Hematopoietic multipotent progenitor cell treated with erythropoietin and hydrocortisone succinate and interleukin-3 and kit ligand, for 4 days (in vitro differentiated cells): ENCODE measurements at places on chromosomes 13 and 19.

- DNase-seq = no peak
These were observed 1147.6 kb upstream of the PCDH20 start for GRCh38 chr13:62563251-62563650.

GRCh38 chr13:42272804-42273175 lies 838 bp downstream of the AKAP11 start:
- peak; percentile 24 for DNase-seq

- no peak for DNase-seq
These were observed 25.0 kb upstream of the NCCRP1 start for GRCh38 chr19:39171479-39172465.

DNA sequence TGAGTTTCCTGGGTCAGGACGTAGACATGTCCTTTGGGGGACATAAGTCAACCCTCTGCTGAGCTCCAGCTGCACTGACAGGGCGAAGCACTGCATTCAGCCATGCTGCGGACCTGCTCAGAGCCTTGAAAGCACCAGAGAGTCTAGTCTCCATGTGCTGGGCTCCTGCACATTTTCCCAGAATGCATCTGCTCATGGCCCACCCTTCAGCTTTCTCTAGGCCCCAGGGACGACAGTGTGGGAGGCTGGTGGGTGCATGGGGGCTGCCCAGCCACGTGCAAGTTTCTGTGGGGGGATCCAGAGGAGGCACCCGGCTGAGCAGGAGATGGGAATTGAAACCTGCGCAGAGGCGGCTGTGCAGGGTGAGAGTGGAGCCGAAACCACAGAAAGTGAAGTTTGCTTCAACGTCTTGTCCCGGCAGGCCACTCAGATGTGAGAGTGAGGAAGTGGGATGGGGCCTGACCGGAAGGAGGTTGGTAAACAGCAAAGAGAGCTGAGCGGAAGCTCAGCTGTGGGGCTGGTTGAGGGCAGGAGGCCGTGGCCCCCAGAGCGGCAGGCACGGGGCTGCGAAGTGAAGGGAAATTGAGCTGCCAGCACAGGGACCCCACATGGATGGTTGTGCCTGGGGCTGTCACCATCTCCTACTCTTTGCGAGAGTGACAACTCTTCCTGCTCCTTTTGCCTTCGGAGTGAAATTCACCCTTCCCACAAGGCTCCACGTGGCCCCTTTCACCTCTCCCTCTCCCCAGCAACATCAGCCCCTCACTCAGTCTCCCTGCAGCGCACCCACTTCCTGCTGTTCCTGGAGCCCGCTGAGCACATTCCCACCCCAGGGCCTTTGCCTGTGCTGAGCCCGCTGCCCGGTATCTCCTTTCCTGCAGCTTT lies 11.8 kb downstream of the PGLS start:
- peak; percentile 95 for DNase-seq

- DNase-seq = no peak
These were observed 65.5 kb downstream of the EPSTI1 start for GRCh38 chr13:42926555-42926954.

DNA sequence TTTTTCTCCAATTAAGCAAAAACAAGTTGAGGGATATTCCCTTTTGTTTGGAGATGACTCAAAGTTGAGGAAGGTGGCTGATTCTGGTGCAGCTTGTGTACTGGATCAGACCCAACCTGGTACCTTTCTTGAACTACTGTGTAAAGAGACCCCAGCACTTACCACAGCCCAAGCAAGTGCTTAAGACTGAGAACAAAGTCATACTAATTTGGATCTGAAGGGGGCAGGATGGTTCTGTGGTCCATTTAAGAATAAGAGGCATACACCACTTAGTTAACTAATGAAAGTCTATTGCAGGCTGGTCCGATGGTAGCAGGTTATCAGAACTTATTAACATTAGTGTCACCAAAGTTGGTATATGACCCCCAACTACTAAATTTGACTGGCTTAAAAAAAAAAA lies 6.3 kb downstream of the THSD1 start:
- DNase-seq = peak; percentile 39

DNA sequence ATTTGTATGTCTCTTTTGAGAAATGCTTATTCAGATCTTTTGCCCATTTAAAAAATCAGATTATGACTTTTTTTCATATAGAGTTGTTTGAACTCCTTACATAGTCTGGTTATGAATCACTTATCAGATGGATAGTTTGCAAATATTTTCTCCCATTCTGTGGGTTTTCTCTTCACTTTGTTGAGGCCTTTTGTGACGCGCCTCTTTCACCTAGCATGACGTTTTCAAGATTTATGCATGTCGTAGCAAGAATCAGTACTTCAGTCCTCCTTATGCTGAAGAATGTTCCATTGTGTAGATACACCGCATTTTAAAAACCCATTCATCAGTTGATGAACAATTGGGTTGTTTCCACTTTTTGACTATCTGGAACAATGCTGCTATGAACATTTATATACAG lies 13.4 kb downstream of the PABPC3 start:
- DNase-seq = no peak

GRCh38 chr19:10364644-10365043 lies 15.7 kb downstream of the TYK2 start:
- DNase-seq = no peak

GRCh38 chr19:55525289-55526101 lies 11.4 kb downstream of the SBK2 start:
- no peak for DNase-seq

DNA sequence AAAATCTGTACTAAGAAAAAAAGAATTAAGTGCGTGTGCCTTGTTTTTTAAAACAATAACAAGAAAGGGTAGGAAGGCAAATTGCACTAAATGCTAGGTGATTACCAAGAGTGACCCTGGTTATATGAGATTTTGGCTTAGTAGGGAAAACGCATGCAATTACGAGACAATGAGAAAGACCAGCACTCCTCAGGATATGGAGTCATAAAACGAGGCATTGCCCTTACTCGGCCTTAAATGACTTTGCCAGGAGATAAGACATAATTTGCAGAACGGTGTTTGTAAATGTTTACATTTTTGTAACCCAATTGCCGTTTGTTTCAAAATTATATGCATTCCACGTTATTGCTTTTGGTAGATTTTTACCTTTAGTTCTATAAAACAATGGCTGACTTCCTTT lies 179.8 kb downstream of the RBM26 start:
- DNase-seq = no peak

DNA sequence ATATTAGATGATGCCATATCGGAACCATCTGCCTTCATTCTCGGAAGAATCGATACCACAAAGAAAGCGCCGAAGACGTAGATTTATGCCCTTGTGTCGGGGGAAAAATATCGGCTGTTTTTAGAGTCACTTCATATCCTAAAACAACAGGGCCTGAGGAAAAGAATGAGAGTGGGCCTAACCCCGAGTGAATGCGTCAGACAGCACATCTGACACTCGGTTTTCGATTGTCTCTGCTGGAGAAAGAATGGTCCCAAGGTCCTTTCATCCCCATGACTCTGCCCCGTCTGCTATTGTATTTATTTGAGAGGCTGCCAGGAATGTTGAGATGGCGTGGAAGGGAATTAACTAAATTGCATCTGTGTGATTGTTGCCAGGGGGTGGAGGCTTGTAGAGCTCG lies 46.1 kb downstream of the CHST8 start:
- no peak for DNase-seq

DNA sequence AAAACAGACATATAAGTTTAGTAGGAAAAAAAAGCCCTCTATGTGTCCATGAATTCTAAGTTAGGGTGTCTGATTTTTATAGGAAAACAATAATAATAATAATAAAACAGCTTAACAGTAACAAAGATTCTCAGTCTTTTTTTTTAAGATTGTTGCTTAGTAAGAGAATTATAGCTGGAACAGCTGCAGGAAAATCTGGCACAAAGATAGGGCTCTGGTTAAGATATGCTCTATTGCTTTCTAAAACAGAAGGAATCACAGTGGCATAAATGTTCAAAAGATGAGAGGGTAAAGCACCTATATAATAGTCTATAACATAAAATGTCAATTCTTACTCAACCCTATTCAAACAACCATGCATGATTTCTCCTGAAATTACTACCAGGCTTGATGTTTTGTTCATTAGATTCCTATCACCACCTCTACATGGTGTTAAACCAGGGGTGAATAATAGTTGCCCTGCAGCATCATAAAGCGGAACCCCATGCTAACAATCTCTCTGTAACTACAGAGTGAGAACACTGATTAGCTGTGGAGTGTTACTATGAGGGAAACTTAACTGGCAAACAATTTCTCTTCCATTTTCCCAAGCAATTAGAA lies 541.4 kb upstream of the MIR17HG start:
- no peak for DNase-seq

- peak; percentile 59 for DNase-seq
These were observed 5.6 kb downstream of the ZAR1L start for GRCh38 chr13:32309312-32310133.

DNA sequence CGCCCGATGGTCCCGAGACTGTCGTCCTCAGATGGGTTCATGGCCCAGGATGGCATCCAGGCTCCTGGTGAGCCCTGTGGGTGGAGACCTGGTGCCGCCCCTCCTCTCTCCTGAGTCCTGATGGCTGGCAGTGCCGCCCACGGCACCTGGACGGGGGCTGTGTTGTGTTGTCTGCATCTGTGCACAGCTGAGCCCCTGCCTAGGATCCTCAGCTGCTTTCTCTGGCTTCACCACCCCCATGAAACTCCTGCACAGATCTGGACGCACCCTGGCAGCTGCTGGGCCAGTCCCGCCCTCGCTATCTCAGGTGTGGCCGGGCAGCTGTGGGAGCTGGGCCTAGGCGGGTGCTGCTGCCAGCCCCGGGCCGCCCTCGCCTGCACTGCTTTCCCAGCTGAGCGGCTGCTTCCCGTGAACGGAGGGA lies 27.7 kb downstream of the MCF2L start:
- DNase-seq = no peak

- no peak for DNase-seq
These were observed 43.6 kb downstream of the RASA3 start for GRCh38 chr13:114088863-114089262.

DNA sequence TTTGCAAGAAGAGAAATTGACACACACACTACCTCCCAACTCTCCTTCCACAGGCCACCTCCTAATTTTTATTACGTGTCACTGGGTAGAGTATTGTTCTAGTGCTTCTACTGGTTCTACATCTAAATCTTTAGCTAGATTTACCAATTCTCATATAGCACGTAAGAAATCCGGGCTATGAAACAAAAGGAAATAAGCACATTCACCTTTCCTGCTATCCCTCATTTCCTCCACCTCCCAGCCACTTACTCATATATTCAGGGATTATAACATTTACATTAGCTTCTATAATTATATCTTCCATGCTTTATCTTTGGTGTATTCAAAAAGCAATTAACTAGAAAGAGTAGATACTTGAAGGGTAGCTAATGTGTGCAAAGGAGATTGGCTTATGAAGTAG lies 39.7 kb downstream of the USP12 start:
- no peak for DNase-seq

- DNase-seq = no peak
These were observed 29.7 kb upstream of the FXYD3 start for GRCh38 chr19:35085947-35086346.

- no peak for DNase-seq
These were observed 261.7 kb downstream of the FGF9 start for GRCh38 chr13:21932578-21932977.

GRCh38 chr13:31982540-31982939 lies 49.0 kb upstream of the FRY start:
- DNase-seq = peak; percentile 96

GRCh38 chr13:97913206-97913605 lies 40.3 kb upstream of the IPO5 start:
- DNase-seq = no peak

DNA sequence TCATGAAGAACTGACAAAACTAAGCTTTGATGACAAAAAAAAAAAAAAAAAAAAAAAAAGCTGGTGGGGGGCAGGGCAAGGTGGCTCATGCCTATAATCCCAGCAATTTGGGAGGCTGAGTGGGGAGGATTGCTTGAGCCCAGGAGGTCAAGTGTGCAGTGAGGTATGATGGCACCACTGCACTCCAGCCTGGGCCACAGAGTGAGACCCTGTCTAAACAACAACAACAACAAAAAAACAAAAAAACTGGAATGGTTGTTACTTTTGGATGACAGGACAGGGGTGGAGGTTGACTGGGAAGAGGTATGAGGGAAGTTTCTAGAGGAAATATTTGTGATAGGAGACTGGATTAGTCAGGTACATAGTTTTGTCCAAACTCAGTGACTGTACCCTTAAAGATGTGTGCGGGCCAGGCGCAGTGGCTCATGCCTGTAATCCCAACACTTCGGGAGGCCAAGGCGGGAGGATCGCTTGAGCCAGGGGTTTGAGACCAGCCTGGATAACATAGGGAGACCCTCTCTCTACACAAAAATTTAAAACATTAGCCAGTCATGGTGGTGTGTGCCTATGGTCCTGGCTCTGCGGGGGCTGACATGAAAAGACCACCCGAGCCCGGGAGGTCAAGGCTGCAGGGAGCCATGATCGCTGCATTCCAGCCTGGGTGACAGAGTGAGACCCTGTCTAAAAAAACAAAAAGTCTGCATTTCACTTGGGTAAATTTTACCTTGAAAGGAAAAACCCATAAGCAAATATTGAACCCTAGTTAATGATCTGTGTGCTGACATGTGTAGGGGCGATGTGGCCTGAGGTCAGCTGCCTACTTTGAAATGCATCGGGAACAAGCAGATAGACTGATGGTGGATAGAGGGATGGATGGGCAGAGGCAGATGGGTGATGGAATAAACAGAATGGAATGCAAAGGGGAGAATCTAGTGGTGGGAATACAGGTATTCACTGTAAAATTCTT lies 37.0 kb downstream of the CERS4 start:
- no peak for DNase-seq

GRCh38 chr13:30148171-30148754 lies 159.1 kb downstream of the KATNAL1 start:
- peak; percentile 13 for DNase-seq

GRCh38 chr19:49677901-49678674 lies 1.0 kb downstream of the PRMT1 start:
- peak; percentile 92 for DNase-seq

DNA sequence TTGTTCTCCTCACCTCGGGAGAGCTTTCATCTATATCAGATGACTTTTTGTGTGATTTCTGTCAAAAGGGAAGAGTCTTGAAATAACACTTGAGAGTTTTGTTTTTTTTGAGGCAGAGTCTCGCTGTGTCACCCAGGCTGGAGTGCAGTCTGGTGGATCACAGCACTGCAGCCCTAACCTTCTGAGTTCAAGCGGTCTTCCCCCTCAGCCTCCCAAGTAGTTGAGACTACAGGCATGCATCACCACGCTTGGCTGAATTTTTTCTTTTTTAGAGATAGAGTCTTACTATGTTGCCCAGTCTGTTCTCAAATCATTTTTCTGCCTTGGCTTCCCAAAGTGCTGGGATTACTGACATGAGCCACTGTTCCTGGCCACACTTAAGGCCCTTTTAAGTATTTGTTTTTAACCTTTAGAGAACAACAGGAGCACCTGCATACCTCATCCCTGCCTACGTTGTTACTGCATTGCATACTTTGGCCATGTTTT lies 11.4 kb downstream of the NDFIP2 start:
- DNase-seq = no peak
